D721Med (cell line): ENCODE measurements at places on chromosomes 6 and 20.

GRCh38 chr6:166632731-166633130 lies 5.7 kb upstream of the RPS6KA2 start:
- no peak for DNase-seq

GRCh38 chr20:38725931-38726803 lies 1.9 kb downstream of the SLC32A1 start:
- peak; percentile 64 for DNase-seq

- no peak for DNase-seq
These were observed 8.1 kb downstream of the TLDC2 start for GRCh38 chr20:36883977-36884535.

DNA sequence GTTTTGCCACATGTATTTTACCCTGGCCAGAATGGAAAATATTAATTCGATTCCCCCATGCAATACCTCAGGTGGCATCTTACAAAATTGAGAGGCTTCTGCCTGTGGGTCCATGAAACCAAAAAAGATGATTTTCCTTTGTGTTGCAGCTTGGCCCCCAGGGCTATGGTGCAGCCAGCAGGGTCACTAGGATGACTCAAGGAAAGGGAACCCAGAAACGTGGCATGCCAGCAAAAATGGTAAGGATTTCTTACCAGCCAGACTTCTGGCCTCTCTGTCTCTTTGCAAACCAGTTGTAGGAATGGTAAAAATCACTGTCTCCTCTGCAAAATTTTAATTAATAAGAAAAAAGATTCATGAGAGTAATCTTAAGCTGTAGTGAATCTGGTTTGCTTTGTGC lies 11.6 kb upstream of the TAAR9 start:
- no peak for DNase-seq

DNA sequence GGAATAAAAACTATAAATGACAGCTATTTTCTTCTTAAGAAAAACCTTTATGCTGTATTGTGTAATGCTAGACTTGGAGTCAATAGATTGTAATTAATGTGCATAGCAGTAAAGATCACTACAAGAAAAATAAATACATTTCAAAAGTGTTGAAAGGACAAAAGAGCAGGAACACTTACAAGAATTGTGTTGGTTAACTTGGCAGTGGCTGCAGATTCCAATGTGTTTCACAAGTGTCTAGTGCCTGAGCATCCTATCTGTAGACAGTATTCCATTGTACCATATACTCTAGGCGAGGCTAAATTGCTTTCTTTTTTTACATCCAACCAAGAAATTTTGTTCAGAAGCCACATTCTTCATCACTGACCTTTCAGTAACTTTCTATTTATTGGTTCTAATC lies 924.1 kb downstream of the EPHA7 start:
- no peak for DNase-seq
